ENCODE measurements at places on chromosomes 7 and 10.

GRCh38 chr7:54944179-54944578 is 74.6 kb upstream of the EGFR start:
- DNase-seq: peak; percentile 42

GRCh38 chr7:88431882-88432281 is 125.2 kb upstream of the STEAP4 start:
- DNase-seq: no peak

- no peak for DNase-seq
These were observed 152.6 kb upstream of the KLF14 start for GRCh38 chr7:130886438-130887135.

DNA sequence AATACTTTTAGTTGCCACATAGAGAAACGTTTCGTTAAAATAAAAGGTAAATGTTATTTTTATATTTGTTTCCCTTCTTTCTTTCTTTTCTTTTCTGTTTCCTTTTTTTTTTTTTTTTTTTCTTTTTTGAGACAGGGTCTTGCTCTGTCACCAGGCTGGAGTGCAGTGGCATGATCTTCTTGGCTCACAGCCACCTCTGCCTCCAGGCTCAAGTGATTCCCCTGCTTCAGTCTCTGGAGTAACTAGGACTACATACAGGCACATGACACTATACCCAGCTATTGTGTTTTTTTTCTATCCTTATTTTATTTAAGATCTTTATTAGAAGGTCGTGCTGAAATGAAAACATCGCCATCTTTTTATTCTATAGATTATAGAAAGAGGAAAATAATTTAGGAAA is 661.8 kb upstream of the MBL2 start:
- DNase-seq: no peak

DNA sequence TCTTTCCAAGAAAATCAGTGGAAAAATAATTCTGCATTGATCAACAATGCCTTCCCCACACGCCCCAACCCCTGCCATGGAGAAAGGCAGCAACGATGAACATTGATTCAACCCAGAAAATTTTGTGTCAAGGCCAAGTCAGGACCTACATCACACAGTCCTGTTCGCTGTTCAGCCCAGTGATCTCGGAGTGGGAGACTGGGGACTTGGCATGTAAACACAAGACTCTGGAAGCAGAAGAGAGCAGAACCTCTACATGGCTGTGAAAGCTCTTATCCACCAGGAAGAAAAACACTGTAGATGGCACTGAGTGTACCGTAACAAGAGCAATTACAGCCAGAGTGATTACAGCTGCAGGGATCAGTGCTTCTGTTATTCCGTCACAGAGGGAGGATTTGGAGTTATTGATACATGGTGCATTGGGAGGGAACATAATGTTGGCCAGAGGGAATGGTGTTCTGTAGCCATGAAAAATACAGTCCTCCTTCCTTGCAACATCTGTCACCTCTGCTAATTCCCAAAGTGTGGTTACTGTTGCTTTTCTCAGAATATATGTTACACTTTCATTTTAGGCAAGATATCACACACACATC is 136.6 kb downstream of the IQUB start:
- no peak for DNase-seq

DNA sequence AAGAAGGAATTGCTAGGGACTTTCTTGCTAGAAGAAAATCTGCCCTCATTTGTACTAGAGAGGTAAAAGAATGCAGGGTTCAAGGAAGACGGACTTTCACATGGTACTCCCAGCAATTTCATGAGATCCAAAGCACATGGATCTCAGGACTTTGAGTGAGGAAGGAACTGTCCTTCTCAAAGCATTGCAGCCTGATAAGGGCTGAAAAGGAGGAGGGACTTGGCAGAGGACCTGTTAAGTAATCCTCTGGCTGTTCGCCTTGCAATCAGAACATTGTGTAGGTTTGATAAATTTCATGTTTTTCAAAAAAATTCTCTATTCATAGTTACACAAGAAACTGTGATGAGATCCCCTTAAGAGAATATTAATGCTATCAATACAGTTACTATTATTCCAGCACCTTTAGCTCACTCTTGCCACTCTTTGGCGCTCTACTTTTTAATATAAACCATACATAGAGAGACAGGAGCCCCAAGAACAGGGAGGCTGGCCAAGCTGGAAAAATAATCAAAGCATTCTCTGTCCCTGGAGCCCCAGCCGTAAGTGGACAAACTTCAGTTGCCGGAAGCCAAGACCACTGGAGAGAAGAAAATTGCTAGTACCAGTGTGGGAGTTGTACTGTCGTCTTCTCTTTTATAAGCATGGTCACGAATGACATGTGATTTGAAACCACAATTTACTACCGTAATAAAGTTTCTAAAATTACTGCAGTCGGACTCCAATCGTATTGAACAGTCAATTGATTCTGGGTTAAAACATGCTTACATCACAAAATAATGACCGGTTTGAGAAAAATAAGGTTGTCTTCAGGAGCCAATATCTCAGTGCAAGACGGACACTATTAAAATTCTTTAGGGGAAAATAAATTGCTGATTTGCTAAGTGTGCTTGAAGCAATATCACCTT is 424.4 kb downstream of the SDK1 start:
- no peak for DNase-seq
